Activated CD4-positive, CD25-positive, alpha-beta regulatory T cell treated with anti-CD3 and anti-CD28 coated beads, Interleukin-2, amount 50 U/mL, for 16 hours (primary cell): ENCODE measurements at places on chromosomes 4 and X.

DNA sequence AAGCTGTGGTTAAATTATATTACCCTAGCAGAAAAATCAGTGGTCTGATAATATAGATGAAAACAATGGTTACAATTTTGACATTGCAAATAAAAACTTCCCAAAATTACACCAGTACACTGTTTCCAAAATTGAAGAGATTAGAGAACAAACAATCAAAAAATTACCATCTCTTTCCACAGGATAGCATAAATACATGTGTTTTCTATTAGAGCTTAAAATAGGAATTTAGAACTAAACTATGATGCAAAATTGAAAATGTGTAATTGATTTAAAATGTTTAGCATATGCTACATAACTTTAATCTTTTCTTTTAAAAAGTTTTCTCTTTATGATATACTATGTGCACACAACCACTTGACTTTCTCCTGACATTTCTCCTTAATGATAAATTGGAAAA, 6.7 kb downstream of the EDNRA start:
- DNase-seq = no peak

DNA sequence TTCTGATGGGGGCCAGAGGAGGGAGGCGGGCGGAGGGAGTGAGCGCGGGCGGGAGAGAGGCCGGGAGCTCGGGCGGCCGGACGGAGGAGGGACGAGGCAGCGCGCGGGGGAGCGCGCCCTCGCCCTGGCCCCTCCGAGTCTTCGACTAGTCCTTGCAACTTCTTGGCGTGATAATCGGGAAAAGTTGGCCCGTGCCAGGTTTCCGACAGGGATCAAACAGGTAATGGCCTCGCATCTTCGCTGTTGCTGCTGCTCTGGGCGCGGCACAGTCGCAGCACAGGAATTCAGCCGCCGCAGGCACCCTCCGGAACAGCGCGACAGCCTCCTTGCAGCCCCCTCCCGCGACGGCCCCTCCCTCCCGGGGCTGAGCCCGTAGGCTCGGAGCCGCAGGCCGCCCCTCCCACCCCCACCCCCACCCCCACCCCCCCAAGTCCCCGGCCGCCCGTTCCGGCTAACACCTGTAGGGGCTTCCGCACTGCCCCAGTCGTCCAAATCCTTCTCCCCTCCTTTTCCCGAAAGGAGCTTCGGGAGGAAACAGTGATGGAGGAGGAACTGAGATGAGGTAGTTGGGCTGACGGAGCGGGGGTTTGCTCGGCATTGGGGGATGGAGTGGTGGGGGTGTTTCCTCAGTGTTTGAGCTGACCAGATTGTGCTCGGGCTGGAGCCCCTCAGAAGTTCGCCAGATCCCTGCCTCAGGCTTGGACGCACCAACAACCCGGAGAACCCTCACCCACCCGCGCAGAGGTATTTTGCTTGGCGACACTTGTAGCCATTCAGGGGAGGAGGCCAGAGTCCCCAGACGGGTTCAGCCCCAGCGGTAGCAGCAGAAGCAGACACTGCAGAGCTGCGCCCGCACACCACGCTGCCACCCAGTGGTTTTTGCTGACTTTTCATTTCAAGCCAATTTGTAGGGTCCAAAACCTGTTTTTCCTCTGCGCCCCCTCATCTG, at the start of gene FGF13:
Gene FGF13, minus strand, starts transcription at position 319 of the 949 bp plus-strand sequence. CDS start 714 bp downstream, outside the sequence.
- DNase-seq = no peak

- no peak for DNase-seq
Observed at GRCh38 chr4:185800266-185800945, 11.6 kb downstream of the SORBS2 start.

- DNase-seq = no peak
Observed at GRCh38 chr4:21061902-21062301, 361.6 kb downstream of the PACRGL start.
